ENCODE measurements at places on chromosomes 7 and 10. TPM values are rescaled to one million over a fixed set of nuclear protein-coding genes. Genes with fewer than 3 reads are reported as not detected.

ZNF425 gene
- total RNA-seq, result 0.58 TPM

SPDYE5 gene
- total RNA-seq, result not detected

EIF3A gene
- 103 TPM for total RNA-seq

LLCFC1 gene
- total RNA-seq, result not detected

PNLIPRP1 gene
- not detected for total RNA-seq

DNA sequence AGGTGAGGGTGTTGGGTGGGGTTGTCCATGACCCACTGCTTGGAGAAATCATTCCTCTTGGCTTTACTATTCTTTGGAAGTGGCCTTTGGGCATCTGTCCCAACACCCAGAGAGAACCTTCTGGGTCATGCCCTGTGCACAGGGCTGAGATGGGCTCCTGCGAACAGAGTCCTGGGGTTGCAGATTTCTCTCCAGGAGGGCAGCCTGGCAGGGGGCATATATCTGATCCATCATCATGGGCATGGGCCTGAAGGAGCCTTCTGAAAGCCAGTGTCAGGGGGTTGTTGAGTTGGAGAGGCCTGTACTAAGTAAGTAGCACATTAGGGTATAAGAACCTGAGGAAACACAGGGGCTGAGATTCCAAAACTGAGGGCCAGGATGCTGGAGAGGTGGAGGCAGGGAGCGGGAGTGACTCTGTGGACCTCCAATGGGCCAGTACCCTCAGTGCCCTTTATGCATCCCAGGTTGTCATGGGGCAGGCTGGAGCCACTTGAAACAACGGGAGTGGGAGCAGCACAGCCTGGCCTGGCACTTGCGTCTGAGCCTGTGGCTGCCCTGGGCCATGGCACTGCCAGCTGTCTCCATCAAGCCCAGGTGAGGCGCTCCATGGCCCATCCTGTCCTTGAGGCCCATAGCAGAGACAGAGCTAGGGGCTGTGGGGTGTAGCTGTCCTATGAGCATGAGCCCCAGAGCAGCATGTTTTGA lies 203.7 kb downstream of the GRID1 start:
- DNase-seq, result no peak
- H3K4me1 ChIP-seq, result no peaks in the 10 kb centered on the region
- H3K36me3 ChIP-seq, result no peaks in the 10 kb centered on the region

GRCh38 chr10:103711351-103711994 lies 143.9 kb downstream of the SH3PXD2A start:
- peaks cover 13% of the 10 kb centered on the region for H3K4me1 ChIP-seq
- no peaks in the 10 kb centered on the region for H3K27me3 ChIP-seq
- H3K4me3 ChIP-seq, result no peak overlapping the region

GRCh38 chr10:113780681-113781250 lies 29.3 kb downstream of the PLEKHS1 start:
- no peak for DNase-seq
- H3K4me3 ChIP-seq, result no peak overlapping the region
- H3K27ac ChIP-seq, result no peak overlapping the region

GRCh38 chr7:139541600-139542307 lies 18.3 kb downstream of the CLEC2L start:
- no peaks in the 10 kb centered on the region for H3K36me3 ChIP-seq
- H3K4me1 ChIP-seq, result no peaks in the 10 kb centered on the region
- peaks cover 35% of the 10 kb centered on the region for H3K27me3 ChIP-seq
- H3K27ac ChIP-seq, result no peak overlapping the region
- no peak for DNase-seq
- no peak overlapping the region for H3K4me3 ChIP-seq

DNA sequence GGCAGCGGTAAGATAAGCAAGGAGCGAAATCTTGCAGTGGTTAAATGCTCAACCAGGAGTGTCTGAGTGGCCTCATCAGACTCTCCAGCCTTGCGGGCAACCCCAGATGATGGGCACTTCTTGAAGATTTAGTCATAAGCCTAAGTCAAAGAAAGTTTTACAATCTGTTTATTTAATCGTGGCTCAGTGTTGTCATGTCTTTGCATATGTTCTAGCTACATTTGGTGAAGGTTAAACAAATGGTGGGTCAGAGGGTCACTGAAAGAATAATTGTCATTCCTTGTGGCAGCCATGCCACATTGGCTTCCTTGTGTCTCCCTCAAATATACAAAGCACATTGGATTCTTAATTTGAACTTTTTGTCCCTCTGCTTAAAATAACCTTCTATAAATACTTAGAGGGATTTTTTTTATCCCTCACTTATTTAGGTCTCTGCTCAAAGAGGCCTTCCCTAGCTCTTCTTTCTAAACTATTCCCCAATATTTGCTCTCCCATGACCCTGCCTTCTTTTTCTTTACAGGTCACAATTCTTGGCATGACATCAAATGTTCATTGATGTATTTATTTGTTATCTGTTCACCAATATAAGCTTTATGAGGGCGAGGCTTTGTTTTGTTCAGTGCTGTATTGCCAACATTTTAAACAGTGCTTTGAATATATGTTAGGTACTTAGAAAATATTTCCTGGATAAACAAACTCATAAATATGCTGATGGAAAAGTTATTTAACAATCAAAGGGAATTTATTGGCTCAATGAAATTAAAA lies 68.7 kb downstream of the NEUROD6 start:
- H3K4me3 ChIP-seq, result no peak overlapping the region
- H3K4me1 ChIP-seq, result peaks cover 9% of the 10 kb centered on the region
- peaks cover 10% of the 10 kb centered on the region for H3K27me3 ChIP-seq
- H3K36me3 ChIP-seq, result no peaks in the 10 kb centered on the region
- no peak for DNase-seq
- H3K27ac ChIP-seq, result no peak overlapping the region

DNA sequence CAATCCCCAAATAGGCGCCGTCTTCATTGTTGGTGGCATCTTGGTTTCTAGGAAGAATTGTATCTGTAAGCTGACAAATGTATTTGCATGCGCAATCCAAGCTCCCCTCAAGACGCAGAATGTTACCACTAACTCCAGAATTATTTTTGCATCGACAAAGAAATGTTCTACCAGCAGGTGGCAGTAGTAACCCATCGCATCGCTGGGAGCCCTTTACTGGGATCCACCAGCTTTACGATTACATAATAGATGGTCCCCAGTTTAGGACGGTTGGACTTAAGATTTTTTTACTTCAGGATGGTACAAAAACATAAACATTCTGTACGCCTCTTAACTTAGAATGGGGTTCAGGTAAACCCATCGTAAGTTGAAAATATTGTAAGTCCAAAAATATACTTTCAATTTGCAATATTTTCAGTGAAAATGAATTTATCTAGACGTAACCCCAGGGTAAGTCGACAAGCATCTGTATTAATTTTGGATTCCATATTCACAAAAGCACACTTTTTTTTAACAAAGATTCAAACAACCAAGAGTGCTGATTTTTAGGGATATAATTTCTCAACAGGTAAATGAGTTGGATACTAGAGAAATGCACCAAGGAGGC lies 114.0 kb upstream of the COBL start:
- H3K27me3 ChIP-seq, result peaks cover 57% of the 10 kb centered on the region
- no peak overlapping the region for H3K4me3 ChIP-seq
- H3K36me3 ChIP-seq, result no peaks in the 10 kb centered on the region
- H3K4me1 ChIP-seq, result no peaks in the 10 kb centered on the region
- H3K27ac ChIP-seq, result no peak overlapping the region
- DNase-seq, result no peak

GRCh38 chr10:101843032-101844021 lies at the start of gene KCNIP2:
Gene KCNIP2 (minus strand): TSS chr10:101843800. CDS start chr10:101843568, 232 bp downstream.
- peaks cover 27% of the 10 kb centered on the region for H3K36me3 ChIP-seq
- H3K4me3 ChIP-seq, result peak within 1 kb of the TSS; percentile 72
- H3K4me1 ChIP-seq, result peaks cover 72% of the 10 kb centered on the region
- DNase-seq, result peak; percentile 62

GRCh38 chr7:42902331-42902730 lies 9.5 kb downstream of the C7orf25 start:
- no peaks in the 10 kb centered on the region for H3K27me3 ChIP-seq
- H3K4me1 ChIP-seq, result no peaks in the 10 kb centered on the region
- no peak overlapping the region for H3K27ac ChIP-seq
- H3K36me3 ChIP-seq, result no peaks in the 10 kb centered on the region
- no peak overlapping the region for H3K4me3 ChIP-seq
- DNase-seq, result no peak

DNA sequence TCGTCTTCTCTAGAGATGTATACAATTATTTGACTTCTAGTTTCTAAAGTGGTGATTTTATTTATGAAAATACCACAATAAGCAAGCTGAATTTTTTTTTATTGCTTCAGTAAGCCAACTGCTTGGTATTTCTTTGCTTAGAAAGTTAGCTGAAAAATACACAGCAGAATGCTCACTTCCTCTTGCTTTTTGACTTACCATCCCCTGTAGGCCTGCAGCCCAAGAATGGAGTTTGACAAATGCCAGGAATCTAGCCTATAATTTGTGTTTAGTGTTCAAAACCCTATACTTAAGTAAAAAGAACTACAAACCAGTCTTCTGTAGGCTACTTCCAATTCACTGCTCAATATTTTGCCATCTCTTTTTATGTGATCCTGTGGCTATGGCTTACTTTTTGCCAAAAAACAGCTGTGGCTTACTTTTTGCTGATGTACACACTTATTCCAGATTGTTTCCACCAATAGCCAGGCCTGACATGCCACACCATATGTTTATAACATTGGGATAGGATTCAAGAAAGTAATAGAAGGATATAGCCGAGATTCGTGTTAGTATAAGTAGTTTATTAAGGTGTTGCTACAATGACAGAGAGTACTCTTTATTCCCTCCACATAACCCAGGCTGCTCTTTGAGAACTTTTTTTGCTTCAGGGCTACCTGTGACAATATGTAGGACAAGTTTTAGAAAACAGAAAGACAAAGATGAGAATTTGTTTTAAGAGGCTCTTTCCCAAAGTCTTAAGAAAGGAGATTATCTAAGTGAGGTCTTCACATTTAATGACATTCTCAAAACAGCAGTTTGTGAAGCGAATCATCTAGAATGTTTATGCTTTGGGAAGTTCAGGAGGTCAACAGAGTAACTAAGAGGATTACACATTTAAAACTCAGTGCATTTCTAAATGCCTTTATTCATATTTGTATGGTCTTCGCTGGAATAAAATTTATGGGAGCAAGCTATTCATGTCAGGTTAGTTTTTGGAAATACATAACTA lies 263.9 kb upstream of the FZD1 start:
- H3K27me3 ChIP-seq, result no peaks in the 10 kb centered on the region
- DNase-seq, result no peak
- no peak overlapping the region for H3K4me3 ChIP-seq
- peaks cover 18% of the 10 kb centered on the region for H3K4me1 ChIP-seq

- peak overlapping the region; percentile 58 for H3K27ac ChIP-seq
- H3K36me3 ChIP-seq, result no peaks in the 10 kb centered on the region
- peak; percentile 74 for DNase-seq
- H3K27me3 ChIP-seq, result no peaks in the 10 kb centered on the region
Observed at GRCh38 chr7:94620703-94621118, 35.2 kb downstream of the SGCE start.

DNA sequence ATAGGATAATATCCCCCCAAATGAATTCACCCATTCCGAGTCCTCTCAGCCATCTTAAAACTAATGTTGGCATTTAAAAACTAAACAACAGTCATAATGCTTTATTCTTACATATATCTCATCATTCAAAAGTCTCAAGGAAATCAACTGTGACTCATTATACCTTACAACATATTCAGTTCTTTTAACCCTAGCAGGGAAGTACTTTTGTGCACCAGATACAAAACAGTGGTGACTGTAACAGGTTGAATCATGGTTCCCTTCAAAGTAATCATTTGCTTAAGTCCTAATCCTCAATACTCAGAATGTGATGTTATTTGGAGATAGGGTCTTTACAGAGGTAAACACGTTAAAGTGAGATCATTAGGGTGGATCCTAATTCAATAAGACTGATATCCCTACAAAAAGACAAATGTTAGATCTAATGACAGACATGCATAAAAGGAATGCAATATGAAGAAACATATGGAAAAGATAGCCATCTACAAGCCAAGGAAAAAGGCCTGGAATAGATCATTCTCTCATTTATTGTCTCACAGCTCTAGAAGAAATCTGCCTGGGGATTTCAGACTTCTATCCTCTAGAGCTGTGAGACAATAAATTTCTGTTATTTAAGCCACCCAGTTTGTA lies 42.3 kb downstream of the RELN start:
- no peaks in the 10 kb centered on the region for H3K36me3 ChIP-seq
- H3K4me1 ChIP-seq, result no peaks in the 10 kb centered on the region
- H3K27me3 ChIP-seq, result no peaks in the 10 kb centered on the region
- H3K27ac ChIP-seq, result no peak overlapping the region

GRCh38 chr7:24848878-24849277 lies 91.6 kb upstream of the GSDME start:
- H3K27me3 ChIP-seq, result no peaks in the 10 kb centered on the region
- H3K4me1 ChIP-seq, result no peaks in the 10 kb centered on the region
- H3K4me3 ChIP-seq, result no peak overlapping the region
- H3K27ac ChIP-seq, result no peak overlapping the region

- DNase-seq, result no peak
- no peak overlapping the region for H3K27ac ChIP-seq
- no peaks in the 10 kb centered on the region for H3K27me3 ChIP-seq
- no peak overlapping the region for H3K4me3 ChIP-seq
Observed at GRCh38 chr10:5105626-5106025, 11.4 kb downstream of the AKR1C3 start.

DNA sequence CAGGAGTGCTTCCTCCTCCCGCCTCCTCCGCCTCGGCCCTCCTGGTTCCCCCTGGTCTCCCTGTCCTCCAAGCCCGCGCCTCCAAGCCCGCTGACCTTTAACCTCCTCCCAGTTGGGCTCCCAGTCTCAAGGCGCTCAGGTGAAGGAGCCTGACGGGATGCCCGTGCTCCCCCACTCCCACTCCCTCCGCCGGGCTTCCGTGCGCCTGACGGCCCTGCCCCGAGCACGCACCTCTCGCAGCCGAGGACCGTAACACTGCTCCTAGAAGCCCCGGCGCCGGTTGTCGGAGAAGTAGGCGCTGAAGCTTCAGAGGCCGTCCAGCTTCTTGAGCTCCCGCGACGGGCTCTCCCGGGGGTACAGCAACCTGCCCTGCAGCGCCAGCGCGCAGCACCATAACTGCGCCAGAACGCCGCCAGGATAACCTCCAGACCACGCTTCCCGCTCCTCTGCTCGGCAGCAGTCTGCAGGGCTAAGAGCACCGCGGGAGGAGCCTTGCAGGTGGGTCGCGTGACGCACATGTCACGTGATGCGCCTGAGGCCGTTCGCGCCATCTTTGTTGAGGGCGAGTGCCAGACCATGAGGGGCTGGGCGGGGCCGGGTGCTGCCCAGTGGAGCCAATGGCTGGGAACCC lies 71.0 kb upstream of the ZNF479 start:
- H3K27me3 ChIP-seq, result peaks cover 4% of the 10 kb centered on the region
- H3K4me1 ChIP-seq, result no peaks in the 10 kb centered on the region
- no peak for DNase-seq
- H3K27ac ChIP-seq, result no peak overlapping the region

All from left ventricle myocardium inferior (tissue), 1 donor.